ENCODE measurements at places on chromosomes 11 and 22.

GRCh38 chr11:82996966-82997606, 74.6 kb downstream of the RAB30 start:
- no peak overlapping the region for H3K27ac ChIP-seq
- H3K4me3 ChIP-seq, result no peak overlapping the region

DNA sequence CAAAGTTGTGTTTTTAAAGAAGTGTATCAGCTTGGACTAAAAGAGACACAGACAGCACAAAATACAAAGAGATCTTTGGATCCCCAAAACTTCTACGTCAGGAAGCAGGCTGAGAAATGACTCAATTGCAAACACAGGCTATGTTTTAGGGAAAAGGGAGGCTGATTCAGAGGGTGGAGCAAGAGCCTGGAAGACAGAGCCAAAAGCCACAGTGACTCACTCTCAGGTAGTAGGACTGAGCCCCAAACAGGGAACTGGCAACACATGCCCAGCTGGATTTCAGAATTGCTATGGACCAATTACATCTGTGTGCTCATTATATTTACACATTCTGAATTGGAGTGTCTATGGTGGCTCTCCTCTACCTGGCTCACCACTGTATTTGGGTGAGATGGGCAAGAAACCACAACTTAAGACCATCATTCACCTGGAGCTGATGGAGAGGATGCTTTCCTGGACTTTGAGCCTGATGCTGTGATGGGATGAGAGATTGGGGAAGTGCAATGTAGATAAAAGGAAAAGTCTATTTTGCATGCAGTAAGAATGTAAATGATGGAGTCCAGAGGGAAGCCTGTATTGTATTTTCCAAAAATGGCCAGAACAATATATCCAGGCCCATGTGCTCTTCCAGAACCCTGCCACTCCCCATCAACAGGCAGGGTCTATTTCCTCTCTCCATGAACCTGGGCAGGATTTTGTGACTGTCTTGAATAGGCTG, 20.8 kb upstream of the LINC01488 start:
- H3K27ac ChIP-seq, result no peak overlapping the region
- H3K36me3 ChIP-seq, result no peaks in the 10 kb centered on the region
- H3K27me3 ChIP-seq, result no peaks in the 10 kb centered on the region
- no peak for DNase-seq
- H3K4me3 ChIP-seq, result no peak overlapping the region

GRCh38 chr11:86802601-86803051, 2.3 kb downstream of the PRSS23 start:
- no peaks in the 10 kb centered on the region for H3K27me3 ChIP-seq
- H3K36me3 ChIP-seq, result no peaks in the 10 kb centered on the region
- H3K4me1 ChIP-seq, result no peaks in the 10 kb centered on the region
- H3K27ac ChIP-seq, result no peak overlapping the region
- H3K4me3 ChIP-seq, result no peak overlapping the region

GRCh38 chr22:19176175-19176643, 2.3 kb downstream of the SLC25A1 start:
- H3K36me3 ChIP-seq, result no peaks in the 10 kb centered on the region
- no peak overlapping the region for H3K4me3 ChIP-seq
- no peaks in the 10 kb centered on the region for H3K27me3 ChIP-seq
- peaks cover 70% of the 10 kb centered on the region for H3K4me1 ChIP-seq

DNA sequence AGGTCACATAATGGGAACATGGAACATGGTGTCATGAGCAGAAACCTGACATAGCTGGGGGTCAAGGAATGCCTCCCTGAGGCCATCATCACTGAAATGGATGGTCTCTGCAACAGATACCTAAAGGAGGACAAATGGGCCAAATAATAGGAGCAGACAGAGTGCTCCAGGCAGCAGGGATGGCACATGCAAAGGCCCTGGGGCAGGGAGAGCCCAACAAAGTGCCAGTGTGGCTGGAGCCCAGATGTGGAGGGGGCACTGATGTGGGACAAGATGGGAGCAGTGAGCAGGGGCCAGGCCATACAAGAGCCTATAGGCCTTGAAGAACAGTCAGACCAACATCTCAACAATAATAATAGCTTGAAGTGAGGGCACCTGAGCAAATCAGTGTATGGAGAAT, 497.8 kb downstream of the MN1 start:
- no peaks in the 10 kb centered on the region for H3K27me3 ChIP-seq
- no peak overlapping the region for H3K27ac ChIP-seq
- no peaks in the 10 kb centered on the region for H3K4me1 ChIP-seq
- no peak overlapping the region for H3K4me3 ChIP-seq
- no peaks in the 10 kb centered on the region for H3K36me3 ChIP-seq

DNA sequence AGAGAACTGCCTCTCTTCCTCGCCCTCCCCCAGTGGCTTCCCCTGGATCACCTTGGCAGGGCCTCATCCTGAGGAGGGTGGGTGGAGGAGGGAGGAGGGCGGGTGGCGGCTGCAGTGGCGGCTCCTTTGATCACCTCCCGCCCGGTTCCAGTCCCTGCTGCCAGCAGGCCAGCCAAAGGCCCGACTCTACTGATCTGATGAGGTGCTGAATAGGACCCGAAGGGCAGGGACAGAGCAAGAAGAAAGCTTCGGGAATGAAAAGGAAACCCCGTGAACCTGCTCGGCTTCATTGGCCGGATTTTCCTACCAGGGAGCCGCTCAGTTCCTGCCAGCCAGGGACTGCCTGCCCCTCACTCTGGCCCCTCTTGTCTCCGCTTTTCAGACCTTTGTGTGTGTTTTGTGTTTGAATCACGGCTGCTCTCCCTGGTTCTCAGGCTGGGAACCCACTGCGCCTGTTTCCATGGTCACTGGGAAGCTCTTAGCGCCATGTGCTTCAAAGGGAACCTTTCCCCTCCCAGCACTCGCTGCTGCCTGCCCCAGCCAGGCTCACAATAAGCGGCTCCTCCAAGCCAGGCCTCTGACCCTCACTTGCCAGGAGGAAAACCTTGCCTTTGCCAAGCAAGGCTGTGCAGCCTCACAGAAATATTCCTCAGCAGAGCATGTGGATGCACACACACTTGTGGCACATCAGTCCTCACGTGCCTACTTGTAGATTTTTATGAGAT, 56.8 kb downstream of the C22orf31 start:
- H3K27ac ChIP-seq, result peak overlapping the region; percentile 46
- peak overlapping the region; percentile 4 for H3K4me3 ChIP-seq
- no peaks in the 10 kb centered on the region for H3K4me1 ChIP-seq
- H3K36me3 ChIP-seq, result no peaks in the 10 kb centered on the region
- no peak for DNase-seq
- H3K27me3 ChIP-seq, result no peaks in the 10 kb centered on the region

DNA sequence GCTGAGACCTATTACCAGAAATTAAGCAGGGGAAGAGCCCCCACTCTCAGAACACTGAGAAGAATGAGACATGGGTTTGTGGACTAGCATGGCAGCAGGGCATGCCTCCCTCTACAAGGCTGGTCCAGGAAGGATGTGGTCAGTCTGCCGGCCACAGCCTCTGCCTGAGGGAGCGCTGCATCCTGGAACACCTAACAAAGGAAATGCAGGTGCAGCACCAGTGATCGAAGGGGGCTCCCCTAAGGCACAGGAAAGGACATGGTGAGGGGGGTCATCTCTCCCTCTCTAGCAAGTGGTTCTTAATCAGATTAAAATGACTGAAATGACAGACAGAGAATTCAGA, 40.6 kb upstream of the ARL14EP start:
- no peak overlapping the region for H3K4me3 ChIP-seq
- no peak overlapping the region for H3K27ac ChIP-seq
- H3K4me1 ChIP-seq, result no peaks in the 10 kb centered on the region
- no peaks in the 10 kb centered on the region for H3K36me3 ChIP-seq
- DNase-seq, result no peak

- no peak overlapping the region for H3K4me3 ChIP-seq
- no peak overlapping the region for H3K27ac ChIP-seq
- H3K4me1 ChIP-seq, result peaks cover 4% of the 10 kb centered on the region
- no peak for DNase-seq
- no peaks in the 10 kb centered on the region for H3K27me3 ChIP-seq
These were observed 7.0 kb downstream of the RIN1 start for GRCh38 chr11:66329165-66329673.

GRCh38 chr11:73085189-73085875, 56.8 kb downstream of the FCHSD2 start:
- DNase-seq, result no peak
- peaks cover 10% of the 10 kb centered on the region for H3K36me3 ChIP-seq
- H3K27me3 ChIP-seq, result no peaks in the 10 kb centered on the region

Data from right atrium auricular region (tissue), 2 donors.